ENCODE measurements at places on chromosomes 3 and 15.

DNA sequence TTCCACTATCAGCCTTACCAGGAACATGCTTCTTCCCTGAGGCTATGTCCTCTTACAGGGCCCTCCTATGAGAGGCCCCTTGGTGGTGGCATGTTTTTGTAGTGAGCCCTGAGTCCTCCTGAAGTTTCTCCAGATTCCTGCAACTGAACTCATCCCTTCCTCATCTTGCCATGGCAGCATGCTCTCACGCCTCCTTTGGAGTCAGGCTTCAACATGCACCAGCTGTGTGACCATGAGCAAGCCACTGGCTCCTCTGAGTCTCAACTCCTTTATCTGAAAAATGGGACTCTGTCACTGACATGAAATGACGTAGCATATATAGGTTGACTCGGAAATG is 216.3 kb upstream of the TLE3 start:
- DNase-seq, result no peak

GRCh38 chr15:67823314-67824196 is 1.8 kb upstream of the SKOR1 start:
- DNase-seq, result no peak

GRCh38 chr3:194824100-194824499 is 138.4 kb downstream of the FAM43A start:
- DNase-seq, result no peak

DNA sequence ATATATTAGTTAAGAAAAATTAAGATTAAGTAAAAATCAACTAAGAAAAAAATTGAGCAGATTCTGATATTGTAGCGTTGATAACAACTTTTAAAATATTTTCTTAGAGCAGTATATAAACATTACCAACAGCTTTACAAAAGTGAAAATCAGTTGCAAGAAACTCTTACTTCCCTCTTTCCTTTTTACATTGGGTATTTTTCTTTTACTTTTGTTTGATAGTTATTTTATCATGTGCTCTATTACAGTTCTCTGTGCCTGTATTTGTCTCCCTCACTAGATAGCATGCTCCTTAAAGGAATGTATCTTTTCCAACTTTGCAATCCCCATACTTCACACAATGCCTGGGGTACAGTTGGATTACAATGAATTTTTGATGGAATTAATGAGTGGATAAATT is 87.5 kb upstream of the P3H2 start:
- no peak for DNase-seq

GRCh38 chr3:175149675-175150074 is 290.5 kb downstream of the NAALADL2 start:
- no peak for DNase-seq

DNA sequence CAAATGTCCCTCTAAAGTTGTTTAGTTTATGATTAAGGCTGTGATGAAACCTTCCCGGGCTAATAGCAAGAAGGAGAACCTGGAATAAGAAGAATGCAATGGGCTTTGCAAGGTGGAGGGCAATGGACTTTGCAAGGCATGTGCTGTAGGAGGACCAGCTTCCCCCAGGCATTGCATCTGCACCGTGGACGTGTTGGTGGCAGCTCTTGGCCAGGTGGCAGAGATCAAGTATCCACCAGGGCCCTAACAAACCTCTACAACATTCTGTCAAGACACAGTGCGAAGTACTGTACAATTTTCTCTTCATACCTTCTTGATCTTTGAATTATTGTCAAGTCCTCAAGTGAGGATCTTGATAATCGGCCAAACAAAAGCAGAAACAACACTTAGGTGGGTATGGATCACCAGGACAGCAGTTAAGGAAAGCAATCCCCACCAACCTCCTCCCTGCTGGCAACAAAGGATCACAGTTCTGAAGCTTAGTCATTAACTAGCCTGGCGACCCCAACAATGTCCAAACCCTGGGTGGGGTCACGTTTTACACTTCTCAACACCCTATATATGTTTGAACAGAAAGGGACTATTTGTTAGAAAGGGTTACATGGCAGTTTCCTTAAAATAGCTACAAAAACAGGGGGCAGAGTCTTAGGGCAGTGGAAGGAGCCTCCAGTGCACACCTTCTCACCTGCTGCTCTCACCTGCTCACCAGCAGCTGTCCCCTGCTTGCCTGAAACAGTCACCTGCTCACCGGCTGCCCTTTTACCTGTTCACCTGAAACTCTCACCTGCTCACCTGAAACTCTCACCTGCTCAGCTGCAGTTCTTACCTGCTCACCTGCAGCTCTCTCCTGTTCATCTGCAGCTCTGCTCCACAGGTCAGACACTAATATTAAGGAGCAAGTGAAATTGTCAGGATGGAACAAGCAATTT is 137.9 kb upstream of the LIPC start:
- DNase-seq, result no peak

GRCh38 chr3:94081884-94082283 is 19.0 kb downstream of the NSUN3 start:
- DNase-seq, result no peak

DNA sequence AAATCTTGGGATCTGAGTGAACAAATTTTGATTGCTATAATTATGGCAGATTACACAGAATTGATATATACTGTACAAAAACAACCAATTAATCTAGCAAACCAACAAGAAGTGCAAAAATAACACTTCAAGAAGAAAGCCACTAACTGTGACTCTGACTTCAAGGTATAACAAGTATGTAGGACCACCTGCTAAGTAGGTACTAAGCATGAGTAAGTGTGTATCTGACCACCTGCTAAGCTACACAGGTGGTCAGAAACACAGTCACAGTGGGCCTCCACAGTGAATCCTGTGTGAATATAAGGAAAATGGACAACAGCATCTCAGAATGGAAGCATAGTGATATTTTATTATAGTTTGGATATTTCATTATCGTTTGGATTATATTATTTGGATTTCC is 14.8 kb upstream of the PLSCR4 start:
- DNase-seq, result no peak

- no peak for DNase-seq
Measured at GRCh38 chr3:126152901-126153694, 27.3 kb downstream of the ALDH1L1 start.

DNA sequence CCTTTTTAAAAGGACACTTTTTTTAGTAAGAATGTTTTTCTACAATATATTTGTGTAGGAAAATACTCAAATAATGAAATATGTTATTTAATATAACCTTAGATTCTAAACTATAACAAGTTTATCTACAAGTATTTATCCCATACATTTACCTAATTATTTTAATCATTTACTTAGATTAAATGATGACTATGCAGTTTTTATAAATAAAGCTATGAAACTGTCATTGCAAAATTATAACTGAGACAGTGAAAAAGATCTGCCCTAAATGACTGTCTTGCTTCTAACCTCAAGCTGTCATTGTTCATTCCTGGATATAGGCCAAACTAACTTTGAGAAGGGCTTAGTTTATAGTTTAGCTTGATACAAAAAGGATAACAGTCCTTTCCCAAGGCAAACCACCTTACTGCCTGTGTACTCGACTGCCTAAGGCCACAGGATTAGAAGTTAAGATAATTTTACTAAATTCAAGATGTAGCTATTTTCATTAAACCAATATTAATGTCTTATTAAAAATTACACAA is 84.1 kb downstream of the GLDN start:
- DNase-seq, result no peak

DNA sequence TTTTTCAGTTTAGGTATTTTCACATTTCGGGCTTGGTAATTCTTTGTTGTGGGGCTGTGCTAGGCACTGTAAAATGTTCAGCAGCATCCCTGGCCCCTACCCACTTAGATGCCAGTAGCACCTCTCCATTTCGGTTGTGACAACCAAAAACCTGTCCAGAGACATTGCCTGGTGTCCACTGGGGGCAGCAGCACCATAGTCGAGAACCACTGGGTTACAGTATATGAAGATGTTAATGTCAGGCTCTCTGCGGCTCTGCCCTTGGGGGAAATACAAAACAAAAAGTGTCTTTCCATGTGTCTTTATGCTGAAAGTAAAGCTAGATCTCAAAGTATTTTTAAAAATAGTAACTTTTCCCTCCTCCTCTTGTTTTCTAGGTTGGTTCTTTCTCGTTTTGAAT is 177.2 kb downstream of the ITPR1 start:
- no peak for DNase-seq

- no peak for DNase-seq
Measured at GRCh38 chr3:77693147-77693546, 653.2 kb downstream of the ROBO2 start.

- DNase-seq, result no peak
Measured at GRCh38 chr15:62369454-62369853, 204.4 kb upstream of the C2CD4B start.

- no peak for DNase-seq
Measured at GRCh38 chr3:182562274-182562673, 231.0 kb upstream of the ATP11B start.

DNA sequence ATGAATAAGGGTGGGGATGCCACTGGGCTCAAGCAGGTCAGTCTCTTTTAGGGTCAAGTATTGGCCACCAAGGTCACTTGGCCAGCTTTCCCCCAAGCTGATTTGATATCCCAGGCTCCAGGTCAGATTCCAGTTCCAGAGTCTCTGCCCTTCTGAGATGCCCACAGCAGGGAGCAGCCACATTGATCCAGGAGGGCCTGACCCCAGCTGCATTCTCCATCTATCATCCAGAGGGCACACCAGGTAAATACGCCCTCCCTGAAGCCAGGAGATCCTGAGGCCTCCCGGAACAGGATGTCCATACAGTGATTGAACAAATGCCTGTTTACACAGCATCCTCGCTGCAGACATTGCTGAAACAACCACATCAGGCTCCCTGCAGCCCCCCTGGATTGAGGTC is 264.6 kb upstream of the TLE3 start:
- DNase-seq, result no peak

DNA sequence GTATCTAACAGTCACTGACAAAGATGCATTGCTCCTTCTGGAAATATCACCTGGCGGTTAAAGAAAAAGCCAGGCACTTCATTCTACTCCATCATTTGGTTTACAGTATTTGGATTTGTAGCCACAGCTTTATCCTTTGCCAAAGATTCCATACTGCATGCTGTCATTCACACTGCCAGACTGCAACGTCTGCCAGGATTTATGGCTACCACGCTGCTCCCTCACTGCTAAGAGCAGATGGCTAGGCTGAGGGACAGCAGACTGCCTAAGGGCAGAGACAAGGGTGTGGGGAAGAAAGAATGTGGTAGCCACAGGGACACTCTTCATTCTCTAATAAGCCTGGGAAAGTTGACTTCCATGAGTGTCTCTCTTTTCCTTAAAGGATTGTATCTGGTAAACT is 1047.0 kb downstream of the TUSC7 start:
- no peak for DNase-seq

DNA sequence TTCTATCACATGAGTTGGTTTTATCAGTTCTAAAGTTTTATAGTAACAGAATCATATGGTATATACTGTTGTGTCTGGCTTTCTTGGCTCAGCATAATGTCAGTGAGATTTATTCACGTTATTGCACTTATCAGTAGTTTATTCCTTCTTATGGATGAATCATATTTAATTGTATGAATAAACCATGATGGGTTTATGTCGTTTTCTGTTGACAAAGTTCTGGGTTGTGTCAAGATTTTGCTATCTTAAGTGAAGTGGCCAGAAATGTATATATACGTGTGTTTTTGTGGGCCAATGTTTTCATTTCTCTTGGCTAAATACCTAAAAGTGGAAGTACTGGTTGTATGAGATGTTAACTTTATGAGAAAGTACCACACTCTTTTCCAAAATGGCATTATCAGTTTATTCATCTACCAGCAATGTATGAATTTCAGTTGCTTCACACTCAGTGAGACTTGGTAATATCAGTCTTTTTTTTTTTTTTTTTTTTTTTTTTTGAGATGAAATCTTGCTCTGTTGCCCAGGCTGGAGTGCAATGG is 112.4 kb upstream of the DCBLD2 start:
- DNase-seq, result no peak

- no peak for DNase-seq
Measured at GRCh38 chr3:41103200-41103599, 96.1 kb upstream of the CTNNB1 start.

GRCh38 chr3:71601811-71602210 is 18.3 kb upstream of the FOXP1 start:
- DNase-seq, result no peak

DNA sequence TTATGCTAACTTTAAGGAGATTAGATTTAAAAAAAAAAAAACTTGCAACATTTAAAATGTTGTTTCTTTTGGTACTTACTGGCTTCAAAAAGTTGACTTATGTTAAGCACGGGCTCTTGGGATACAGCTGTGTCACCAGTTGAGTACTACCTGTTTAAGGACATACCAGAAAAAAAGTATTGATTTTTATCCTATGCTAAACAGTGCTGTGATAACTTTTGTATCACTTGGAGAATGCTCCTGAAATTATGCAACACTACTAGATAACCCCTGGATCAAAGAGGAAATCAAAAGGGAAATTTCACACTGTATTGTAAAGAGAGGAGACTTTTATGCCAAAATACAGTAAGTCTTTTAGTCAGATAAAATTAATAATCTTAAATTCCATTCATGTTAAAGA is 77.7 kb downstream of the SLMAP start:
- DNase-seq, result no peak

- DNase-seq, result no peak
Measured at GRCh38 chr3:152123457-152123856, 145.3 kb upstream of the MBNL1 start.

DNA sequence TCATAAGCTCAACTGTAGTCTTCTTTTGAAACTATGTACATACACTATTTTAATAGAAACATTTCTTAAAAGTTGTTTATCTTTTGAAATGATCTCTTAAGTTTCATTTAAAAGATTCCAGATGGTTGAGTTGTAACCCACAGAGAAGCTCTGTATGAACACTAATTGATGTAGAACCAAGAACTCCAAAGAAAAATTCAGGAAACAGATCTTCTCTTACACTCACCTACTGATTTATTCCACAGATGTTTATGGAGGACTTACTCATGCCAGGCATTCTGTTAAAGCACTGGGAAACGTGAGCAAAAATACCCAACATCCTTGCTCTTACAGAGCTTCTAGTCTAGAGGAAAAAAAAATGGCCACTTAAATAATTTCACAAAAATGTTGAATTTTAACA is 551.1 kb downstream of the NAALADL2 start:
- DNase-seq, result no peak

DNA sequence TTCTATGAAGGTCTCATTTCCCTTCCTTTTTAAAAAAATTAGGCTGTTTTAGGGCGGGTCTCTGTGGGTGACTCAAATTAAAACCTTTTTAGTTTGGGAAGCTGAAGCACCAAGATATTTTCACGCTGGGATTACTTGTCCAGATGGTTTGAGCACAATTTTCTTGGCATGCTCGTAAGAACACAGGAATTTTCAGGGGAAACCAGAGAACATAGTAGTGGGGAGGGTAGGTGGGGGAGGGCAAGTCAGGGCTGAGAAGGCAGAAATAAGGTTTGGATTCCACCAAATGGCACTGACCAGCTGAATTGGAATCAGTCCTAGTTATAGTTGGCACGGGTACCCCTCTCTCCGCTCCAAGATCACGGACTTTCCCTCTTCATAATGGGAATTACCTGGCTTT is 97.3 kb upstream of the LRIG1 start:
- no peak for DNase-seq

- DNase-seq, result no peak
Measured at GRCh38 chr15:40427188-40427587, 13.6 kb upstream of the BAHD1 start.
